ENCODE measurements at places on chromosomes 6 and 20.

DNA sequence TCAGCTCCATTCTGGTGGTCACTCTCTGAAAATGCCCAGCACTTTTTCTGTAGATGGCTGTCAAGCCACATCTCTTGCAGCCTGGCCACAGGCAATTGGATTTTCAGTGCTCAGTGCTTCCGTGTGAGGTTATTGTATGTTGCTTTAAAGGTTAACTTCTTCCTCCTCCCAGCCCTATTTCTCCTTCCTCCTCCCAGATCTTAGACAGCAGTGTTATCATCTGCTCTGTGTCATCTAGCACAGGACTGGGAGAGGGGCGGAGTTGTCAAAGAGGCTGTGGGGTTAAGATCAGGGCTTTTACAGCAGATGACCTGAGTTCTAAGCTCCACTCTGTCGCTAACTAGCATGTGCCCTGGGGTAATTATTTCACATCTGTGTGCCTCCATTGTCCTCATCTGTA is 129.0 kb downstream of the PHACTR3 start:
- no peak for DNase-seq

- DNase-seq, result no peak
Measured at GRCh38 chr6:144664281-144664680, 379.1 kb downstream of the UTRN start.

DNA sequence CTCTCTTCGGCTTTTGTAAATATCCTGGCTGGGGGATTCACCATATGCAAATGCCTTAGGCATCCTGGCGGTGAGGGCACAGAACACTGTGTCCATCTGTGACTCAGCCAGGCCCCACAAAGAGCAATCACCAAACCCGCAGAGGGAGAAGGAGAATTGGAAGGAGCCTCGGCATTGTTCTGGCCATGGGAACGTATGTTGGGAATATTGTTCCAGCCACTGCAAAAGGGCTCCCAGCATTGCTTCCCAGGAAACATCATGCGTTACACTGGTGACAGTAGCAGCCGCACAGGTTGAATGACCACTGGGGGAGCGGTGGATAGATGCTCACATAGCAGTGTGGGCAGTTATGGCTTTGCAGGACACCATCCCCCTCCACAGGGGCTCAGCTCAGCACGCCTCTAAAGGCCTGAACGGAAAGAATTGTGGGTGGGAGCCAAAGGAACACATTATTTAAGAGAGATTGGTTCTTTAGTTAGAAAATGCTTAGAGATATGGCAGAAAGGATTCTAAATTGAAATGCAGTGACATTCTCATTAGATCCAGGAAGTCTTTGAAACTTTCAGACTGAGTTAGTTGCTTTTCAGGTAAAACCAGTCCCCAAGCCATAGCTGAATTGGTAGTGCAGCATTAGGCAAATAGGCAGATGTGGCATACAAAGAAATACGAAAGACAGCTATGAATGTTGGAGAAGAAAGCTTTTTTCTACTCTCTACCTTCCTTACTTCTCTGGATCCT is 104.3 kb downstream of the RNF144B start:
- DNase-seq, result peak; percentile 60

DNA sequence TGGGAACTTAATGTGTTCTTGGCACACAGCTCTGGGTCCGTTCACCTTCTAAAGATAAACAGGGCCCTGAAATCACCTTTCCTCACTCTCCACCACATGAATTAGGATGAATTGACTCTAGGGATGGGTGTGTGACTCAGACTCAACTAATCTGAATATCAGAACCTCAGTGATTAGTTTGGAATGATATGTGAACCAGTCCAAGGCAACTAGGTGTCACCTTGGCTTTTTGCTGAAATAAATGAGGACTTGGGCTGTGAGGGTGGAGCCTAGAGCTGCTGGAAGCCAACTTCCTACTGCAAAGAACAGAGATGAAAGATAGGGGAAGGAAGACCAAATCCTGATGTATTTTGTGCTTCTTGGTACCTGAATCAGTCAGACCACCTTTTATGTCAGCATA is 132.0 kb upstream of the RNF24 start:
- no peak for DNase-seq

- no peak for DNase-seq
Measured at GRCh38 chr20:7523288-7523687, 417.0 kb downstream of the HAO1 start.

DNA sequence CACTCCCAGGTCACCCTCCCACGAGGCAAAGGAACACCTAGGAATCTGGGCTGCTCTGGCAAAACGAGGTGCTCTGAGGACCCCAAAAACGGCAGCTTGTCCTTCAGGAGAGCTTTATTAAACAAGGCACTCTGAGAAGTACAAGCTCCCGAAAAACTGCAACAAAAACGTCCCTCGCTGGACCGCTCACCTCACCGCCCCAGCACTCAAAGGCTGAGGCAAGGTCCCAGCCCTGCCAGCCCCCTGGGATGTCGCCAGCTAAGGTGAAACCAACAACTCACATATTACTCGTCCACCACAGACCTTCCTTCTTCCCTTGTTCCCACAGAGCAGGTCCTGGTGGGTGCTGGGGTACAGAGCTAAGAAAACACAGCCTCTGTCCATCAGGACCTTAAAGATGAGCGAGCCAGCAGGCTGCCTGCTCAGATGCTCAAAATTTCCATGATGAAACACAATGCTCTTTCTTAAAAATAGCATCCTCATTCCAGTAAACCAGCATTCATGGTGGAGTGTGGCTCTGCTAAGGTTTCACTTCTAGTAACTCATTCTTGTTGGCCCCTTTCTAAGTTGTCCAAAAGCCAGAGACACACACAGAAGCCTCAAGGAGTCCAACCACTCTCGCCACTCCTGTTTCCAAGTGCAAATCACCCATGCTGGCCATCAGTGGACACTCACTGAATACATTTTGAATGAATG is 35.9 kb downstream of the ATP9A start:
- DNase-seq, result no peak

DNA sequence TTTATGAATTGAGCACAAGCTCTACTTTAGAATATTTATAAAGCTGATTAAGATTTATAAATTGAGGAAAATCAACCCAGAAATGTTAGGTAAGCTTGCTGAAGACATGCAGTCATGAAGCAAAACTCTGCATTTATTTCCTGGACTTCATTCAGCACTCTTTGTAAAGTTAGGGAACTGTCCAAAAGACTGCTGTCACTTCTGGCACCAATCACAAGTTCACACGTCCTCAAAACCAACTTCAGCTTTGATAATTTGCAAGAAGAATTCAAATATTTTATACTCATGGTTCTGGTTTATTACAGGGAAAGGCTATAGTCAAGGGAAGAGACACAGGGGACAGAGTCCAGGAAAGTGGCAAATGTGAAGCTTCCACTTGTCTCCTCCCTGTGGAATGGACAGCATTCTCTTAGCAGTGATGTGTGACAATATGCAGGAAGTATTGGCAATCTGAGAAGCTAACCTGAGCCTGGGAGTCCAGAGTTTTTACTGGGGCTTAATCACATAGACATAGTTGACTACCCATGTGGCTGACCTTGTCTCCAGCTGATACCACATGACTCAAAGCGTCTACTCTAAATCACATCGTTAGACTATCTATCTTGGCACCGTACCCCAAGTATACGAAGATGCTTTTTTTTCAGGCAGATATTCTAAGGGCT is 85.4 kb downstream of the PPP1R14C start:
- no peak for DNase-seq

- no peak for DNase-seq
Measured at GRCh38 chr20:2535711-2536559, 438 bp upstream of the TMC2 start.

GRCh38 chr6:44223319-44224028 is at the start of gene SLC29A1:
Gene SLC29A1 (plus strand): TSS chr6:44223595. CDS start chr6:44227314, 3,719 bp downstream.
- no peak for DNase-seq

DNA sequence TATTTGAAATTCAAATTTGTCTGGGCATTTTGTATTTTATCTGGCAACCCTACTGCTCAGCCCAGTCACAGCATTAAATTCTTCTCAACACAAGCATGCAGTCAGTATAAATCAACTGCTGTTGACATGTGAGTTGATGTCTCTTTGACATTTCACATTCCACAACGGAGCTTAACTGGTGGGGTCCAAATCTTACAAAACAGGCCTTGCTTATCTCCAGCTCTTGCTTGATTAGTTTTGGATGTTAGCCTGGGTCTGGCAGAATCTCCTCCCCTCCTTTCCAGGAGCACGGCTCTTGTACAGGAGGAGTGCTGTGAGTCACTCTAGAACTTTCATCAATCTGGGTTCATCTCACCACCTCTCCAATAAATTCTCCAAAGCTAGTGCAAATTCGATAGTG is 80.8 kb upstream of the PHACTR1 start:
- no peak for DNase-seq

- no peak for DNase-seq
Measured at GRCh38 chr6:135018052-135018451, 36.6 kb downstream of the HBS1L start.

DNA sequence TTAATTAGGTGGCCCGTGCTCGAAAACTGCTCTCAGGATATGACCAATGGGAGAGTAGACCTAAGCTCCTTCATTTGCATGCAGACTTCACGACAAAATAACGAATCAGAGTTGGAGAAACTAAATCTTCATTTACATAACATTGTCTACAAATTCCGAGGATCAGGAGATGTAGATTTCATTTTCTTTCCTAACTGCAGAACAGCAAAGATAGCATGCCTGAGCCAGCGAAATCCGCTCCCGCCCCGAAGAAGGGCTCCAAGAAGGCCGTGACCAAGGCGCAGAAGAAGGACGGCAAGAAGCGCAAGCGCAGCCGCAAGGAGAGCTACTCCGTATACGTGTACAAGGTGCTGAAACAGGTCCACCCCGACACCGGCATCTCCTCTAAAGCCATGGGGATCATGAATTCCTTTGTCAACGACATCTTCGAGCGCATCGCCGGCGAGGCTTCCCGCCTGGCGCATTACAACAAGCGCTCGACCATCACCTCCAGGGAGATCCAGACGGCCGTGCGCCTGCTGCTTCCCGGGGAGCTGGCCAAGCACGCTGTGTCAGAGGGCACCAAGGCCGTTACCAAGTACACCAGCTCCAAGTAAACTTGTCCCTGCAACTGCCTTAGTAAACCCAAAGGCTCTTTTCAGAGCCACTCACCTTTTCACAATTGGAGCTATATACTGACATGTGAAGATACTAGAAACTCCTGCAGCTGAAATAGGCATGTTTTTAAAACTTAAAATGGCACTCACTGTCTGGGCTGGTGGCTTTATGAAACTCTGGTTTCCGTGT is 96.5 kb downstream of the HFE start:
- DNase-seq, result no peak
